ENCODE measurements at places on chromosomes 11 and 22.
A peak's percentile ranks its signal among the peaks of the same experiment; 100 is the strongest.

GRCh38 chr22:48251629-48252028 is 1489.2 kb downstream of the TBC1D22A start:
- no peak for DNase-seq

DNA sequence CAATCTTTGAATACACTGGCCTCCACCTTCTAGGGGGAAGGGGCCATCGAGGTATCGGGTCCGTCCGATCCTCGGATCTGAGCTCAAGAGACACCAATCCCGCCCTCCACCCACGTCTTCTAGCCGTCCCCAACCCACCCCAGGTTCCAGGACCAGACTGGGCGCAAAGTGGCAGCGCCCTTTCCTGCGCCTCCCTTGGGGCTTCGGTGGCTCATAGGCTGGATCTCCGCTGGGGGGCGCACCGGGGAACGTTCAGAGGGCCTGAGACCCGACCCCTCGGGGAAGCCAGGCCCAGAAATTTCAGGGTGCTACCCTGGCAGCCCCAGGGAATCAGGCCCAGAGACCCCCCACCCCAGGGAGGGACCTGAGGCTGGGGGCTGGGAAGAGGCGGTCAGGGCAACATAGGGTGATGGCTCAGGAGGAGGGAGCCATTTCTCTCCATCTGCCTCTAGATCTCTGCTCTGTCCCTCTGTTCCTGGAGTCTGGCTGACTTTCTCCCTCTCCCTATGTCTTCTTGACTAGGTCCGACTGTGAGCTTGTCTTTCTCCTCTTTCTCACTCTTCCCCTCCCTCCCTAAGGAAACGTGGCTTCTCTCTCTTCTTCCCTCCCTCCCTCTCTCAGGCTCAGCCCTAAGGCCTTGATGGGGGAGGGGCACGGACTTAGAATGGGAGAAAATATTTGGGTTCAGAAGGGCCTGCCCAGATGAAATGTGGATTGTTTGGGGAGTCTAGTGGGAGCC is 1.1 kb downstream of the CREB3L1 start:
- no peak for DNase-seq

DNA sequence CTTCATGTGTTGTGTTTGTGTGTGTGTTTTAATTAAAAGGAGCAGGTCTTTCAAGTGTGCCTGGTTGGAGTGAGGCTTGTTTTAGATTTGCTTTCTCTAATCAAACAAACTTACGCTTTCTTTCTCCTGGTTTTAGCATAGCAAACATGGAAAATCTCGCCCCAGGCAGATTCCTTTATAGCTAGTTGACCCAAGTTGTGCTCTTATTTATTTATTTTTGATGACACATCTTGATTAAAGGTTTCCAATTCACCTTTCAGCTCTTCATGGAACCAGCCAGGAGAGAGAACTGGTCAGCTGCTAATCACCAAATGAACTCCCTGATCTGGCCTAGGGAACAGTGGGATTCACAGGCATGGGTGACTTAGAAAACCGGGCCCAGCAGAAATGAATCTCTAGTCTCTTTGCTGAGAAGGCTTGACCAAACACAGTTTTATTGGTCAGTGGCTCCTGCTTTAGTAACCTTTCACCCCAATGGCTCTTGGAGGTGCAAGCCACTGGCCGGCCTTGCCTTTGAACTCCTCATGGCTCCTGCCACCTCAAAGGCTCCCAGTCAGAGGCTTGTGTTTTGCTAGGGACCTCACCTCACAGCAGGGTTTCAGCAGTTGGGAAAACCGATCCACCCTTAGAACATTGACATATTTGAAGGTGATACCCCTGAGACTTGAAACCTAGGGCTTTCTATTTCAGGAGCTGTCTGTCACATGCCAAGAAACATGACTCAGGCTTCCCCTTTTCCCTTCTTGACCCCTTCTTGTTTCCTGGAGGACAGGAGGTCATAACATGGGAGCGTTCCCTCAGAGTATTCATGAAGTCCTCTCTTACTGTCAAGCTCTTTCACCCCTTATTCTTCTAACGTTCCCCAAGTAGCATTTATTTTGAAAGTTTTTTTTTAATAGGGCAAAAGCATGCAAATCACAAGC is 48.8 kb downstream of the EXT2 start:
- DNase-seq: no peak

- DNase-seq: no peak
These were observed 13.5 kb downstream of the ACO2 start for GRCh38 chr22:41482319-41482935.

- no peak for DNase-seq
These were observed 57.9 kb downstream of the CD82 start for GRCh38 chr11:44623341-44623730.

- no peak for DNase-seq
These were observed 30.3 kb upstream of the WNT7B start for GRCh38 chr22:46007003-46007847.

DNA sequence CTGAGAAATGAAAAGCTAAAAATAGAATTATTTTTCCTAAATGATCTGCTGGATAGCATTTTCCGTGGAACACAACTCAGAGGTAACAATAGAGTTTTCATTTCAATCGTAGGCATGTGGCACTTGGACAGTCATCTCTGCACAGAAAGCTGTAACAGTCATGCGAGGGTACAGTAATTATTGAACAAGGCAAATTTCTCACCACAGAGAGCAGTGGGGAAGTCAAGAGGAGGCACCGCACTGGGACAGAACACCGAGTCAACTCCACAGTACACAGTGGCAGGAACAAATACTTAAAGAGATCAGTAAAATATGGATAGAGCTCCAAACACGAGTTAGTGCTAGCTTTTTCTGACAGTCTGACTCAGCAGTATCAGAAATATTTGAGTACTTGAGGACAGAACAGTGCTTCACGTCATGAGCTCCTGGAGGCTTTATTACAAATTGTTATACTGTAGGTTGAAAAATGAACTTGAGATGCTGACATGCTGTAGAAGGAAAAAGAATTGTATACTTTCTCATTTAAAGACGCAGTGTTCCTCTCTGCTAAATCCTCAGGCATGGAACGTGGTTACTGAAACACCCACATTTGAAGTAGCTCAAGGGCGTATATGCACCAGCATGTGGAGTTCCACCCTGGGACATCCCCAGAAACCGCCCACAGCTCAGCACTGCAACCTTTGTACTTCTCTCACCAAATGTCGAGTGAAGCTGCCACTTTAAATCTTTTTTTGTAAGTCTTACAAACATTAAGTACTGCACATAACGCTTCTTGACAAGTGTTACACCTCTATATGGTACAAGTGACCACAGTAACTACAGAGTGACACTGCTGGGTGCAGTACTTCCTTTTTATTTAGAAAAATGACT is 27.4 kb upstream of the YPEL1 start:
- no peak for DNase-seq

- DNase-seq: no peak
These were observed 1260.3 kb downstream of the BRD1 start for GRCh38 chr22:48567213-48567975.

DNA sequence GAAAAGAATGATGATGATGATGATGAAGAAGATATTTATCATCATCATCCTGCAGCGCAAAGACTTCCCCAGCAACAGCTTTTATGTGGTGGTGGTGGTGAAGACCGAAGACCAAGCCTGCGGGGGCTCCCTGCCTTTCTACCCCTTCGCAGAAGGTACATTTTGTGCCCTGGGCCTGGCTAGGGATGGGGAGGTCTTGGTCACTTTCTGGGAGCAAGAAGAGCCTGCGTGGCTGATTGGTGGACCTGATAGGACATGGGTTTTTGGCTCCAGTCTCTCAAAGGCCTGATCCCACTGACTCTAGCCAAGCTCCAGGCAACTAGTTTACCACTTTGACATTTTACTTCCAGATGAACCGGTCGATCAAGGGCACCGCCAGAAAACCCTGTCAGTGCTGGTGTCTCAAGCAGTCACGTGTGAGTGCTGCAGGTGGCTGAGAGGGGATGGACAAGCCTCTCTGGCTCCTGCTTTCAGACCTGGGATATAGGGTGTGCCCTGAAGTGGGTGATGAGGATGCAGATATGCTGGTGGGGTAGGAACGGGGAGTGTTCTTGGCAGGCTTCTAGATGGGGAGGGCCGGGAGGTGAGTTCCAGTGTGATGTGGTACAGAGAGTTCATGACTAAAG is 5.3 kb downstream of the SIDT2 start:
- no peak for DNase-seq

- no peak for DNase-seq
These were observed 700.6 kb downstream of the METTL15 start for GRCh38 chr11:28808771-28809170.

DNA sequence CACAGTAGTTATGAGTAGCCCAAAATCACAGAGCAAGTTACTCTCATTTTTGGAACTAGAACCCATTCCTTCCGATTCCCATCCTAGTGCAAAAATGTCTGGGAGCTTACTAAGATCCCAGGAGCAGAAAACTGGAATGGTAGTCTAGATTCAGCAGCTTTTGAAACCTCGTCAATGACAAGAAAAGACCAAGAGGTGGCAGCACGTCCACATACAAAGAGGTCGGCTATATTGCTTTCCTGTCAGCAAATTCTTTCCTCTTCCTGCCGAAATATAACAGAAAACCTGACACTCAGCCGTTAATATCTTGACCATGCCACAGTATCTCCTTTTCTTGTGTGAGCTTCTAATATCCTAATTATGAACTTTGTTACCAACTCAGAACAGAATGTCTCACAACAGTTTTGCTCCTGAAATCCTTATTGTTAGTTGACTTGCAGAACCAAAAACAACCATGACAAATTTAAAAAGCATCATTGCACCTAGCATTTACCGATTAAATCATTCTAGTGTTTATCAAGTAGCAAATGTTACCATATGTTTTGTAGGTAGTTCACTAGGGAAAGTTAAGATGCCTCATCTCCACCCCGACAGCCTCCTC is 92.8 kb upstream of the OR9G4 start:
- peak; percentile 62 for DNase-seq

DNA sequence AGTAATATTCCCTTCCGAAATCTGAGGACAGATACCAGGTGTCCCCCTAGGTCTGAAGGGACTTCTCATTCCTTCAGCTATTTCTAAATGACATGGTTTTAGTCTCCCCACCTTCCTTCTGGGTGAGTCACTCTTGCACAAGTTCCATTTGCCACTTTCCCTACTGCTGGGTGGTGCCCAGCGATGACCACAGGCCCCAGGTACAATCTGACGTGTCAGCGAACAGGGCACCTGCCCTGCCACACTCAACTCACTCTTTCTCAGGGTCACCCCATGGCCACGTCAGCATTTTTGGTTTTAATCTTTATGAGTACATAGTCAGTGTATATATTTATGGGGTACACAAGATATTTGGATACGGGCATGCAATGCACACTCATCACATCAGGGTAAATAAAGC is 17.2 kb downstream of the POU2AF1 start:
- no peak for DNase-seq

GRCh38 chr11:74282914-74283371 is 28.5 kb downstream of the P4HA3 start:
- no peak for DNase-seq

DNA sequence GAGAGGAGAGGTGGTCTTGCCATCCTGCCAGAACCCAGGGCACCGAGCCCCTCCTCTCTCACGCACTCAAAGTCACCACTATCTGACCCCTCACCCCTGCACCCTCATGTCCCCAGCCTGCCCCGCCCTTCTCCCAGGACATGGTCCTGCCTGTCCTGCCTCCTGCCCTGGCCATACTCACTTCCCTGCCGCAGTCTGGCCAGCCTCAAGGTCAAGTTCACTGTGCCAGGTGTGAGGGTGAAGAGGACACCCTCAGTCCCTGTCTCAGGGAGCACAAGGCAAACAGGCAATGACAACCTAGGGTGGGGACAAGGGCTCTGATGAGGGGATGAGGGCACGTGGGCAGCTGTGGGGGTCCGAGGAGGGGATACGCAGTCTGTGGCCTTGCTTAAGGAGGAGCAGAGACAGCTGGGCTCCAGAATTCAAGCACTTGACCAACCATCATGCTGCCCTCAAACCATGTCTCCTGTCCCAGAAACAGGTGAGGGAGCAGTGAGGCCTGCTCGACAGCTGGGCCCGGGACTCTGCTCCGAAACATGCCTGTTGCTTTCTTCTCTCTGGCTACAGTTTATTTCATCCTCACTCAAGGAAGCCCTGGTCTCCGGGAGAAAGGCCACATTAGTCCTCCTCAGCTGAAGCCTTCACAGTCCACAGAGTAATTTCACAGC is 36.6 kb downstream of the PDGFB start:
- no peak for DNase-seq

GRCh38 chr22:42338479-42338878 is 68.0 kb upstream of the TCF20 start:
- no peak for DNase-seq

DNA sequence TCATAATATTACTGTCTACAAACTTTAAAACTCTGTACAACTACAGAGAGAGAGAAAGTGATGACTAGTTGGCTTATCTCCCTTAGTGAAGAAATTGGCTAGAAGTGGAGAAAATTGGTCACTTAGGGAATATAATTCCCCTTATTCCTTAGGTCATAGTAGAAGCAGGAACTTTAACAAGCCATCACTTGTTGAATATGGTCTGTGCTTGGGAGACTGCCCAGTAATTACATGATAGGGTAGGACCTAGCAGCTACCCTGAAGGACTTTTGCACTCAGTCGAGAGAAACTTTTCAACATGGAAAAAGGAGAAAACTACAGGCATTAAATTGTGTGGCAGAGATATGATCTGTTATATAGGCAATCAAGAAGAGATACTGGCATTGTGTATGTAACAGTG is 576.5 kb upstream of the CCDC90B start:
- no peak for DNase-seq

- no peak for DNase-seq
These were observed 29.8 kb downstream of the VSIG10L2 start for GRCh38 chr11:125975634-125976033.

- no peak for DNase-seq
These were observed 12.0 kb downstream of the TBC1D22A start for GRCh38 chr22:46774253-46774979.

- no peak for DNase-seq
These were observed 58.9 kb downstream of the FBXO7 start for GRCh38 chr22:32533265-32534111.

- peak; percentile 89 for DNase-seq
These were observed 48.5 kb upstream of the PRDM11 start for GRCh38 chr11:45097721-45098493.

- DNase-seq: no peak
These were observed 137.6 kb downstream of the MAML2 start for GRCh38 chr11:96205460-96205809.

- DNase-seq: no peak
These were observed 6.8 kb downstream of the TRPM5 start for GRCh38 chr11:2437516-2437915.

DNA sequence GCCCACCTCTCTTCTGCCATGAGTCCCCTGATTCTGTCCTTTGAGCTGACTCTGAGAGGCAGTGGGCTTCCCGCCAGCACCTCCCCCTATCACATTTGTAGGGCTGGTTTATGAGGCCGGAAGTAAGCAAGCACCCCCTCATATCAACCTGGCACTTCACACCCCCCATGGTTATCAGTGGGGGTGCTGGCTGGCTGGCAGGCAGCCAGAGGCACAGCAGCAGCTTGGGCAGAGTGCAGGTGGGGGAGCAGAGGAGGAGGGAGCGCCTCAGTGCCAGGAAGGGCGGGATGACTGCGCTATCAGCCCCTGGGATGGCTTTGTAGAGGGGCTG is 22.9 kb upstream of the CHRM4 start:
- DNase-seq: no peak
